ENCODE measurements at places on chromosomes 5 and 9.
A peak's percentile ranks its signal among the peaks of the same experiment; 100 is the strongest.

GRCh38 chr5:143119881-143120341 lies 283.6 kb downstream of the NR3C1 start:
- no peak for DNase-seq

GRCh38 chr9:135732569-135733257 lies 30.7 kb downstream of the KCNT1 start:
- DNase-seq = no peak

DNA sequence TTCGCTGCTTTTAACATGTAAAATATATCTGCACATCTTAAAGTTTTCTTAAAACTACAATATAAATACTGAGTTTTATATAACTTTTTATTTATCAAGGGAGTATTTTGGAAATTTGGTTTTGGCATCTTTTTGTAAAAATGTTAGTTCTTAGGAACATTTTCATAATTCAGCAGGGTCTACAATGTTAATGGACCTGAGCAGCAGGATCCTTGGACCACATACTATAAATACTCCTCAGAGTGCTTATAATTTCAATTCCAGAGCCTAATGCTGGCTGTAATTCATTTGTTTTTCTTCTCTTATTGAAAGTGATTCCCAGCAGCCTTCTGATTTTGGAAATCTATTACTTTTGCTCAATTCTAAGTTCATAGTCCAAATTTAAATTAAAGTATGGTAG lies 1216.2 kb downstream of the MAT2B start:
- DNase-seq = no peak

DNA sequence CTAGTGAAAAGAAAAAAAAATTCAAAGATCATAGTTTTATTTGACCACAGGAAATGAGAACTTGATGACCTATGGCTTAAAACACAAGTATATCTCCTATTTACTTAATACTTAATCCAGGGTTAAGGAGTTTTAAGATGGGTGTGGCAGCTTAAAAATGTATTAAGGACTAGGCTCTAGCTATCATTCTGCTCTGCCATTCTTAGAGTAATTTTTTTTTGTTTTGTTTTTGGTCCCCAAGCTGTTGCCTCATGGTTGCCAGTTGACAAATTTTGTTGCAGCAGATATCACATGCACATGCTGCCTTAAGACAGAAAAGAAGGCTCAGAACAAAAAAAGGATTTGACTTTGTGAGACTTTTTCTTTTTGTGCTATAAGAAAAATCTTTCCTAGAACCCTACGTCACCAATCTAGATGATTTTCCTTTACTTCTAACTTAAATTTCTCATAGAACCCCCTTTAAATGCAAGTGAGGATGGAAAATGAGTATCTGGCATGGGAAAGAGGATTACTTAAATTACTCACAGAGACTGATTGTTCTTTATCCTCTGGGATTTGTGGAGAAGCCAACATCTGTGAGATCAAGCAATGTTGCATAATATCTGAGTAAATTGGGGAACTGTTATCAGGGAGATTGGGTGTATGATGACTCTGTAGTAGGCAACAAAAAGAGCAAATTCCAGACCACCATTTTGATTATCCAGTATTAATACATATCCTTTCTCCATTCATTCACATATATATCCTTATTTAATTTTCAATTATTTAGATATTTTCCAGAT lies 364.7 kb upstream of the CD180 start:
- DNase-seq = no peak

- no peak for DNase-seq
These were observed 179.8 kb upstream of the PLPPR1 start for GRCh38 chr9:100848726-100849125.

GRCh38 chr5:140966293-140967225 lies at the start of gene PCDHAC2:
Gene PCDHAC2, plus strand, starts transcription at chr5:140966476. Its CDS starts 291 bp downstream, at chr5:140966767.
- peak; percentile 53 for DNase-seq

DNA sequence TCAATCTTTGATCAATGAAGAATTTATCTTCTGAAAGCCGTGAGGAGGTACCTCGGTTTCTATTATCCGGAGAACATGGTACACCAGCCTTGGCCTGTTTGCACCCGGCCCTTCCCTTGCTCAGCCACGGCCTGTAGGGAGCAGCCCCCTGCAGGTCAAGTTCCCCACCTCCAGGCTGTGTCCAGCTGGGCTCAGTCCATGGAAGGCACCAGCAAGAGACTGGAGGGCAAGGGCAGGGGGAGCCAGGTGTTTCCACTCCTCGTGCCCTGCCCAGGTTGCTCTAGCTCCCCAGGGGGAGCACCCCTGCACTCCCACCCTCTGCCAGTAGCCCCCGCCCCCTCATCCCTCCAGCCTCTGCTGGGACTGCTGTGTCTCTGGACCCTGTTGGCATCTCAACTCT lies 87.3 kb upstream of the ADAMTS2 start:
- no peak for DNase-seq

DNA sequence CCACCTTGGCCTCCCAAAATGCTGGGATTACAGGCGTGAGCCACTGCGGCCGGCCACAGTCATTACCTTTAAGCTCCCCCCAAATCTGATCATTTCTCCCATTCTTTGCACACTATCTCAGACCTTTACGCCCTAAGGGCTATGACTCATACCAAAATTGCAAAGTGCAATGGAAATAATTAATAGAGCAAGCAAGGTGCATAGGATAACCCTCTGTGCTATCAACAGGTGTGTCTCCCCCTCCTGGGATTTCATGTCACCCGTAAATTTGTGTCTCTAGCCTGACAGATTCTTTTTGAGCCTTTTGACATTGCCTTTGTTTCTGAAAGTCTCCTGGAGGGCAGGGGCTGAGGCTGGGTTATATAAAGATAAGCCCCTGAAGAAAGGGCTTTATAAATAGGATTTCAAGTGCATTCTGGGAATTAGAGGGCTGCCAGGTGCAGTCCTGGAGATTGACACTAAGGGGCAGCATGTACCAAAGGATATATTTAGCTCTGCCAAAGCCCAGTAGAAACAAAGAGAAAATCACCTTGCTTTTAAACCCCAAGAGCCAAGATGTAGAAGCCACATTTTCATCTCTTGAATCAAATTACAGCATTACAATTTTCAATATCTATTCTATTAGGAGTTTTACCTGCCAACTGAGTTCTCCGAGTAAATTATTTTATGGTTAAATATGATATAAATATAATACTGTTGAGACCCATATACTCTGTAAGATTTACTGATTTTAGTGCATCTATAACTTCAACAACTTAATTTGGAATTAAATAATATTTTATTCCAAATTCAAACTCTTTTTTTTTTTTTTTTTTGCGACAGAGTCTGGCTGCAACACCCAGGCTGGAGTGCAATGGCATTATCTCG lies 18.2 kb downstream of the S100Z start:
- DNase-seq = peak; percentile 86

GRCh38 chr5:144583541-144584449 lies 413.1 kb downstream of the KCTD16 start:
- no peak for DNase-seq

DNA sequence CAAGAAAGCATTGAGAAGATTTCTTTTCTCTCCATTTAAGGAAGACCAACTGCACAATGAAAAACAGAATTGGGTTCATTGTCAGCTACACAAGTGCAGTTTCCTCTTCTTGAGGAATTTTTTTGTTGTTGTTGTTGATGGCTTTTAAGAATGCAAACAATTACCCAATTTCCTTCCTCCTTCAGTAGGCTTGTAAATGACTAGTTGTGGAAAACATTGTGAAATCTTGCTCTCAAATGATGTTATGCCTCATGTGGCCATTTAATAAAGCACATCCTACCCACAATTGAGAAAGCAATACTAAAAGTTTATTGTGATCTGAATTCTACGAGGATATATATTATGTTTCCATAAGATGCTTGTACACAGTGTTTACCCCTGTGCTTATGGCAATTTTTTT lies 171.6 kb downstream of the FAM174A start:
- DNase-seq = no peak

- peak; percentile 88 for DNase-seq
These were observed 77.1 kb downstream of the SUSD1 start for GRCh38 chr9:112097712-112098688.

DNA sequence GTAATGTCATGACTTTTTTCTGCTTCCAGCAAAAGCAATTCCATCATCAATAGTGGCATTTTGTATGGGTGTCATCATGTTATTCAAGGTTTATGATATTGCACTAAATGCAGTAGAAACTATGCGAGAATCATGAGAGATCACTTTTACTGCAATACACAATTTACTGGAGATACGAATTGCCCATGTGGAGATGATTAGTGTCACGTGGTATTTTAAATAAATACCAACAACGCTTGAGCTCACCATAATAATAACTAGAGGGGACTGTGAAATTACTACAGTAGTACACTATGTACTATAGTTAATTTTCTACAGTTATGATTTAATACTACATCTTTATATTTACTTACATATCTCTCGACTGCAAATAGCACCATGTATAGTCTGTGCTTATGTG lies 49.7 kb downstream of the FAM174A start:
- DNase-seq = no peak

GRCh38 chr9:137057545-137057944 lies 3.7 kb upstream of the ENTPD2 start:
- no peak for DNase-seq

DNA sequence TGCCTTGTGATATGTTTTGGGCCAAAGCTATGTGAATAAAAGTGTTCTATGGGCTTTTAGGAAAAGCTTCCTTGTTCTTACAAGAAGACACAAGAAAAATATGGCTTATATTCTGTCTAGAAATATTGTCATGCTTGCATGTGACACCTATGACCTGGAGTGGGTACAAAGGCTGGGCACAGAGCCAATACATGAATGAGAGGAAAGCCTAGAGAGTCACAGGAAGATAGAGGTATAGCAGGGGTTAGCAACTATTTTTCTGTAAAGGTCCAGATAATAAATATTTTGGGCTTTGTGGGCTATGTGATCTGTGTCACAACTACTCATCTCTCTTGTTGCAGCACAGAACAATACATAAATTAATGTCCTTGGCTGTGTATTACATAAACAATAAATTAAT lies 196.6 kb upstream of the CD180 start:
- no peak for DNase-seq

DNA sequence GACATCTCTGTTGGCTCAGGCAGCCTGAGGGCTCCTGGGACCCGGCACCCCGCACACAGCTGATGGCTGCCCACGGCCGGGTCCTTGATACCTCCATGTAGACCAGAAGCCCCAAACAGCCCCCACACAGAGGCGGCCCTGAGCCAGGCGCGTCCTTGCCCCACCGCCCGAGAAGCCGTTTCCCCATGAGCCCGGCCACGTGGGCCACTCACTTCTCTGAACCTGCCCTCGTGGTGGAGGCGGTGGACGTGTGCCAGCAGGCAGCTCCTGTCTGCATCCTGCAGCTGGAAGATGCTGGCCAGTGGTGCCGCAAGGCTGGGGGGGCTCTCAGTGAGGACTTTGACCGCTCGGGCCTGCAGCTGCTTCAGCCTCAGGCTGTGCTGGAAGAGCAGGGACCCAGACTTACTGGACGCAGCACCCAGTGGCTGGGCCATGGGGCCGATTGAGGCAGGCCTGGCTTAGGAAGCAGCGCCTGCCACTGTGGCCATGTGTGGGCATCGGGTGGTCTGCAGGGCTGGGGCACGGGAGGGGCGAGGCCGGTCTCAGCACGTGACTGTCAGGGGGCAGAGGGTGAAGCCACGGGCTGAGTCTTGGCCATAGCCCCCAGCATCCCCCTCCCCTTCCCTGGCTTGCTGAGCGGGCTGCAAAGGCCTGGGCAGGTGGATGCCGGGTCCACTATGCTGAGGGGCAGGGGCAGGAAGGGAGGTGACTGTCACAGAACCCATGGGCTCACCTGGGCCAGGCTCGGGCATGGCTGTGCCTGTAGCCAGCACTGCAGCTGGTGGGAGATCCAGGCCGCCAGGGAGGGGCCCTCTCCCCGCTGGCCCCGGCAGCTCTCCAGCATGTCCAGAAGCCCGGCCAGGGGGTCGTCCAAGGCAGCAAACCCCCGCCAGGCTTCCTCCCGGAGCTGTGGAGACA lies 50.0 kb downstream of the EXD3 start:
- no peak for DNase-seq

GRCh38 chr9:94005272-94005901 lies 50.2 kb upstream of the BARX1 start:
- DNase-seq = no peak

GRCh38 chr5:94440015-94440414 lies 178.4 kb downstream of the KIAA0825 start:
- DNase-seq = no peak

GRCh38 chr5:4068171-4068570 lies 472.5 kb downstream of the IRX1 start:
- DNase-seq = no peak

GRCh38 chr5:133052317-133053175 lies 733 bp downstream of the HSPA4 start:
- peak; percentile 12 for DNase-seq

GRCh38 chr5:77129391-77129990 lies 42.4 kb upstream of the ZBED3 start:
- no peak for DNase-seq

DNA sequence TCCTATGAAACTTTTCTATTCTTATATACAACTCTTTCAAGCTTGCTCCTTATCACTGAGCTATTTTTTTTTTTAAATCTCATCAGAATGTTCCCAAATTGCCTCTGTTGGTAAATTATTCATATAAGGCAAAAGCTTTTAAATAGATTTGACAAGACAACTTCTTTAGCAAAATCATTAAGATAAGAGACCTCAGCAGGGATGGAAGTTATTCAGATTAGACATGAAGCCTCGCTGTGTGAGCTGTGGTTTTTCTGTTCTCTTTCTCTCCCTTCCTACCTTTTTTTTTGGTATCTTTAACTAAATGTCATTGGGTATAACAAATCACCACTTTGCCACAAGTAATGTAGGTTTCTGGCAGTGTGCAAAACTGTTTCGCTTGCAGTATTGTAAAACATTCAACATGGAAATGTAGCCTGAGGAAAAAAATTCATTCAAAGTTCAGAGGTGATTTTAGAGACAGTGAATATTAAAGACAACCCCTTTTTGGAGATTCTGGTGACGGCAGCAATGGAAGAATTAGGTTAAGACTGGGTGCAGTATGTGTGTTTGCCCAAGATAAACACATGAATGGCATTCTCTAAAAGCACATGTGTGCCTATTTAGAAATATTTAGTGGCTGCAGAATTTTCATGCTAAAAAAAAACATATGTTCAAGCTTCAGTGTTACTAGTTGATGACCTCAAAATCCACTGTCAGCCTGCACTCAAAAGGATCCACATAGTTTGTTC lies 467.1 kb downstream of the ZNF608 start:
- DNase-seq = no peak

DNA sequence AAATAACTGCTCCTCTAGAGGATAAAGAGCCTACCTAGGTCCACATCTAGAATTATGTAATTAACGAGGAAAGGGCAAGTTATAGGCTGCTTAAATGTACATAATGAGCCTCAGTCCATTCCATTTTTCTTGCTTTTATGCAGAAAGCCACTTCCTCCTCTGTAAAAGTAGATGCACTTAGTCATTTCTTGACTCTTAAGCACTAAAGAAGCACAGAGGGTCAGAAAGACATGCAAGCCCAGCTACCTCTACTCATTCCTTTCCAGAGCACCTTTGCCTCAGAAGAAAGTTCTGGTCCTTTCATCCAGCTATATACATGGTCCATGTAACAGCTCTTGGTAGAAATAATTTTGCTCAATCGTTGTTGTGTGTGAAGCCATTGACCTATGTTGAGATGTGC lies 308.0 kb upstream of the NREP start:
- no peak for DNase-seq

- peak; percentile 29 for DNase-seq
These were observed 4.6 kb upstream of the FEM1C start for GRCh38 chr5:115549154-115549553.

- DNase-seq = no peak
These were observed 1920.2 kb downstream of the MAT2B start for GRCh38 chr5:165425594-165425993.

GRCh38 chr5:42518595-42519221 lies 95.5 kb downstream of the GHR start:
- DNase-seq = no peak

All from HAP-1 (cell line).